ENCODE measurements at places on chromosomes 1 and 21.

- no peak for DNase-seq
These were observed 196.0 kb downstream of the CRB1 start for GRCh38 chr1:197464044-197464443.

DNA sequence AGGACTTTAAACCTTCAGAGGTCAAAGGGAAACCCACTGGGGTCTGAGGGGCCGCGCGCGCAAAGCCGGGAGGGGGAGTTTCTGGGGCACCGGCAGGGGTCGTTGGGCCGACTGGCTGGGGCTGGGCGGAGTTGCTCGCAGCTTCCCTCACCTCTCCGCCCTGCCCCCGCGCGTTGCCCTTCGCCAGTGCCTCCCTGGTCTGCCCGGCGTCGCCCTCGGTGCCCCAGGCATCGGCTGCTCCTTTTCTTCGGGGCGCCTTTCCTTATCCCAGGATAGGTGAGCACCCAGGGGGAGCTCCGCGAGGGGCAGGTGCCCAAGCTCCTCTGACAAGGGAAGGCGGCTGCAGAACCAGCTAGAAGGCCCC, 390 bp upstream of the NGF start:
- DNase-seq = no peak

- DNase-seq = no peak
These were observed 19.9 kb upstream of the LHX4 start for GRCh38 chr1:180210008-180210620.

GRCh38 chr1:46041551-46041950, 90.9 kb downstream of the PIK3R3 start:
- no peak for DNase-seq

DNA sequence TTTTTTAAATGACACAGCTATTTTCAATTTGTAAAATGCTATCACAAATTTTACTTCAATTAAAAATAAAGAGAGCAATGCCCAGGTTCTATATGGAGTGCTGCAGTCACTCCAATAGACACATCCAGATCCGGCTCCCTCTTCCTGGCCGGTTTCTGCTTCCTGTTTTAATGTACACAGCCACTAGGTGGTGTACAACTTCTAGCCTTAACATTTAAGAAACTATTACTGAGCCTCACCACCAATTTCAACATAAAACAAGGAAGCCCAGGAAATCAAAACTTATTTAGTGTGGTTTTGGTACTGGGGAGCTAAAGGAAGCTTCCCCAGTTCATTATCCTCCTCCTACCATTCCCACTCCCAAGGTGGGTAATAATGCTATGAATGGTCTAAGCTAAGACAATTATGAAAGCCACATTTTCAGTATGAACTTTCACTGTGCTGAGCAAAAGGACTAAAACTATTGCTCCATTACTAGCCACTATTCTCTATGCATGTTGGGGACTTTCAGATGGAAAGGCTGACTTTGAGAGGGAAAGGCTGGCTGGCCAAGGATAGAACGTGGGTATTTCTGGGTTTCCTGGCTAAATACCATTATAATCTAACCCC, 25.5 kb upstream of the MTMR11 start:
- no peak for DNase-seq

GRCh38 chr1:100347009-100347966, 5.0 kb upstream of the CDC14A start:
- DNase-seq = no peak

All from CD4-positive, alpha-beta memory T cell (primary cell).